ENCODE measurements at places on chromosomes 11 and 22.

DNA sequence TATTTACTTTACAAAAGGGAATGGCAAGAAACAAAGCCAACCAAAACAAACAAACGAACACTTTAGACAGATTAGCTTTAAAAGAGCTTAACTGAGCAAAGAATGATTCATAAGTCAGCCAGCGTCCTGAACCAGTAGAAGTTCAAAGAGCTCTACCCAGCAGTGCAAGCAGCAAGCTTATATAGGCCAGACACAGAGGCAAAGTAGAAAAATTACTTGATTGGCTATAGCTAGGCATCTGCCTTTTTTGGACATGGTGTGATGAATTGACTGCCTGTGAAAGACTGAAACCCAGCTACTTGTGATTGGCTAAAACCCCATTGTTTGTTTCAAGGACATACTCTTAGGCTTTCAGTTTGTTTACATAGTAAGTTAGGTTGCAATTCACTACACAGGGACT, 2120.0 kb upstream of the RAG2 start:
- no peak for DNase-seq

GRCh38 chr11:19374151-19374569, 133.4 kb upstream of the E2F8 start:
- DNase-seq, result no peak

GRCh38 chr11:27649800-27650199, 50.5 kb downstream of the BDNF start:
- DNase-seq, result no peak

DNA sequence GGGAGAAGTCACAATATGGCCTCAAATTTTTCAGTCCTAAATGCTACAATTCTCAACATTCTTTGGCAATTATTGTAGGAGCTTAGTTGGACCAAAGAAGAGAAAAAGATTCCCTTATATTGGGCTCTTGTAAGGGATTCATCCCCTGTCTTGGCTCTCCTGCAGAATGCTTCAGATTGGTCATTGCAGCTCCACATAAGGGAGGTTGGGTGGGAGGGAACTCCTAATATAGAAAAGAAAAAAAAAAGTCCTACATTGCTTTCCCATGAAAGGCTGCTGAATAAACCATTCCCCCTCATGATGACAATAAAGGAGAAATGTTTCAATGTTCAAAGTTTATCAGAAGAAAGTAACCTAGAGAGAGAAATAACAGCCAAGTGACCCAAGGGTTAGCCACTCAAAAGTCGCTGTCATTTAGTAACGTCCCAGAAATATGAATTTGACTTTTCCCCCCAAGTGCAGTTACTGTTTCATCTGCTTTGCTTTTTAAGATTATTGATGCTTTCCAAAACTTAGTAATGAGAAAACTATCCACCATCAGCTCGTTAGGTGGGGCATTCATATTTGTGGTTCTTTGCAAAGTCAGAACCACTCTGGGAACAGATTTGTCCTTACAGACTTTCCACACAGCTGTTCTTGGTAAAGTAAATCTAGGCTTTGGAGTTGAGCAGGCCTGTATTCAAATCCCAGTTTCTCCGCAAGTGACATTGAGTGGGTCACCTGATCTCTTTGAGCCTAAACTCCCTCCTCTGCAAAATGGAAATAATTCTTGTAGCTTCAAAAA, 5.0 kb upstream of the SLC1A2 start:
- no peak for DNase-seq

DNA sequence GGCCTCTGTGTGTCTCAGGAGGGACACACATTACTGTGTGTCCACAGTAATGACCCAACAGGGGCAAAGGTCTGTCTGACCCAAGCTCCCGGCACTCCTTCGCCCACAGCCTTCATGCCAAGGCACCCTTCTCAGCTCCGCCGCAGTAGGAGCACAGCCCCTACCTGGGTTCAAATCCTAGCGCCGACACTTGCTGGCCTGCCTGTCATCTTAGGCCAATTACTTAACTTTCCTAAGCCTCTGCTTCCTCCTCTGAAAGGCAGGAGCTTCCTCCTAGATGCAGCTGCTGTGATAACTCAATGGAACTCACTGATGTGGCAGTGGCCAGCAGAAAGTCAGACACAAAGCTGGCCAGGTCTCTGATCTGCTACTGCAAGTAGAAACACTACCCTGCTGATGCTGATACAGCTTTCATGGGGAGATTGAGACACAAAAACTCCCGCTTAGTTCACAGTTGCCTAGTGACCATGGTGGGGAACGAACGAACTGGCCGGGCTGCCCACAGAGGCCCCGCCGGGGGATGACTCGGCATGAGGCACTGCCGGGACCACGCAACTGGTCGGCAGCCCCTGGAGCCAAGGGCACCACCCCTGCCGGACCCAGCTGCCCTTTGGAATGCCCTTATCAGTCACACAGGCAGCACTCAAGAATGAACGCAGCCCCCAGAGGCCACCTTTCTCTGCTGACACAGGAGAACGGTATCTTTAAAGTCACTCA, 8.1 kb downstream of the EHD1 start:
- DNase-seq, result no peak

GRCh38 chr22:36806835-36807234, 10.0 kb downstream of the PVALB start:
- DNase-seq, result no peak

DNA sequence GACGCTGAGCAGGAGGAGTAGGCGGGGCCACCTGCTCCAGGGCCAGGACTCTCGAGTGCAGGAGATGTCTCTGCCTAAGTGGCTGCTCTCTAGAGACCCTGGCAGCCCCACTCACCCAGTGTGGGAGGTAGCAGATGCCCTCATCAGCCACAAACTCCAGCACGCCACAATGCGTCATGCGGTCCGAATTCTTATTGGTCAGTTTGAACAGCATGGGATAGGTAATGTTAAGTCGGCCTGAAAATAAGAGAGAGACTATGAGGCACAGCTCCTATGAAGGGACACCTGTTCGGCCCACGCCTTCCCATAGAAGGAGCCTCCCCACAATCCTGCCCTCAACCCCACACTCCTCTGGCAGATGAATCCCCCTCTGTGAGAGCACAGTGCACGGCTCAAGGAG, 7.4 kb downstream of the UFD1 start:
- DNase-seq, result no peak

GRCh38 chr11:126317756-126318573, 14.1 kb downstream of the DCPS start:
- DNase-seq, result no peak

GRCh38 chr11:119062779-119063178, 4.8 kb upstream of the VPS11 start:
- no peak for DNase-seq

DNA sequence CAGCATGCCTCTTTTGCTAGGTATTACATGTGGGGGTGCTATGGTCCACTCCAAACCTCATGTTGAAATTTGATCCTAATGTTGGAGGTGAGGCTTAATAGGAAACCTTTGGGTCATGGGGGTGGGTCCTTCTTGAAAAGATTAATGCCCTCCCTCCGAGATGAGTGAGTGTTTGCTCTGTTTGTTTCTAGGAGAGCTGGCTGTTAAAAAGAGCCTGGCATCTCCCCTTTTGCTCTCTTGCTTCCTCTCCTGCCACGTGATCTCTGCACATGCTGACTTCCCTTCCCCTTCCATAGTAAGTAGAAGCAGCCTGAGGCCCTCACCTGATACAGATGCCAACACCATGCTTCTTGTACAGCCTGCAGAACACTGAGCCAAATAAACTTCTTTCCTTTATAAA, 104.5 kb downstream of the FAT3 start:
- DNase-seq, result no peak

DNA sequence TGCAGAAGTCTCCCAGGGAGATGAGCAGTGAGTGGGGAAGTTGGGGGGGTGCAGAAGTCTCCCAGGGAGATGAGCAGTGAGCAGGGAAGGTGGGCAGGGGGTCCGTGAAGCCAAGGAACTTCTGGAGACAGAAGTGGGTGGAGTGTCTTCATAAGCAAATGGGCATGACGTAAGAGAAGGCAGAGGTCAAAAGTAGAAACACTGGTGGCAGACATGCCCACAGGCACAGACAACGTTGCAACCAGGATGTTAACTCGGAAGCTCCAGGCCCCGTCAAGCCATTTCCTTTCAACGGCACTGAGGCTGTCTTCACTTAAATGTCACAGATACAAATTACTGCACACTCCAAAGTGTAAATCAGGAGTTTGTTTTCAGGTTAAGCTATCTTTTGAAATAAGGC, 186.1 kb downstream of the SHANK2 start:
- no peak for DNase-seq

DNA sequence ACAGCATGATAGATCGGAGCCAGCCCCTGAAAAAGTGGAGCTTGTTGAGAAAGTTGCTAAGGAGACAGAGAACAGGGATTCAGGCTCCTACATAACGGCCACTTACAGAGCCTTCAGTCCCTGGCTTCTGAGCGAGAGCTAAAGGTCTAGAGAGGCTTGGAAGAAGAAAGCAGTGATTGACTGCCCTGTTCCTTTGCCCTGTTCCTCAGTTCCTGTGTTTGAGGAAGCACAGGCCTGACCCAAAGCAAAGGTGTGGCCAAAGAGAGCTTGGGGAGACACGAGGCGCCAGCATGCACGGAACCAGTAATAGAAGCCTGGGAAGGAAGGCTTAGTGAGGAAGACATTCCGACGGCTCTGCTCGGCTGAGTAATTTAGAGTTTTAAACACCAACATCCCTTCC, 74.1 kb upstream of the CSNK2A3 start:
- no peak for DNase-seq

DNA sequence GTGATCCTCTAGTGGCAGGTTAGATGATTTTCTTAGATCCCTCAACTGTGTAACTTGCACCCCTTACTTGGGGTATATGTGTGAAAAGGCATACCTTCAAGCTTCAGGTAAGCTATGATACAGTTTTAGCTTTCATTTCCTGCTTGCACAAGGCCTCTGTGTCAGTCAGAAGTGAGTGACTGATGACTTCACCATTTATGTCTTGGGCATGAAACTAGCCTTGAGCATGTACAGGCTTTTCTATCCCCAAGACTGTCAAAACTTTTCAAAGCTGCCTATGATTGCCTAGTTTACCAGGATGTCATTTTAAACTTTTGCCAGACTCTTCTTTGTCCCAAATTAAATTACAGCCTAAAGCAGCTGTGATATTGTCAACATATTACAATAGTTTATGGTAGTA, 286.1 kb upstream of the CNTN5 start:
- DNase-seq, result no peak

GRCh38 chr11:10309163-10310093, 4.6 kb downstream of the ADM start:
- DNase-seq, result no peak

- DNase-seq, result no peak
These were observed 220.0 kb downstream of the C11orf91 start for GRCh38 chr11:33480626-33481025.

DNA sequence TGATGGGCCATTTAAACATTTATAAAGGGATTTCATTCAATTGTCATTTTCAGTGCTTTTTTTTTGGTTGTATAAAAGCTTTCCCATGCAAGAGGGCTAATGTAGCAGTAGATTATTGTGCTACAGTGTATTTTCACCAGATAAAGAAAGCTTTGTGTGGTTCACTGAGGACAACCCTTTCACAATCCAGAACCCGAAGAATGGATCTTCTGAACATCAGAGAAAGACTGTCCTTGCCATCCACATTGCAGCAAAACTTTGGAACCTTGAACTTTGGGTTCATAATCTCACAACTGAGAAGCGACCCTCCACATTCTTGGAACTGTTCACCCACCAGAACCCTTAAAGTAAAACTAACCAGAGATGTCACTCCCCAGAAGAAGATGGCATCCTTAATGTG, 9.3 kb downstream of the APOBEC3H start:
- no peak for DNase-seq

GRCh38 chr11:132046288-132046865, 676.0 kb downstream of the NTM start:
- no peak for DNase-seq

DNA sequence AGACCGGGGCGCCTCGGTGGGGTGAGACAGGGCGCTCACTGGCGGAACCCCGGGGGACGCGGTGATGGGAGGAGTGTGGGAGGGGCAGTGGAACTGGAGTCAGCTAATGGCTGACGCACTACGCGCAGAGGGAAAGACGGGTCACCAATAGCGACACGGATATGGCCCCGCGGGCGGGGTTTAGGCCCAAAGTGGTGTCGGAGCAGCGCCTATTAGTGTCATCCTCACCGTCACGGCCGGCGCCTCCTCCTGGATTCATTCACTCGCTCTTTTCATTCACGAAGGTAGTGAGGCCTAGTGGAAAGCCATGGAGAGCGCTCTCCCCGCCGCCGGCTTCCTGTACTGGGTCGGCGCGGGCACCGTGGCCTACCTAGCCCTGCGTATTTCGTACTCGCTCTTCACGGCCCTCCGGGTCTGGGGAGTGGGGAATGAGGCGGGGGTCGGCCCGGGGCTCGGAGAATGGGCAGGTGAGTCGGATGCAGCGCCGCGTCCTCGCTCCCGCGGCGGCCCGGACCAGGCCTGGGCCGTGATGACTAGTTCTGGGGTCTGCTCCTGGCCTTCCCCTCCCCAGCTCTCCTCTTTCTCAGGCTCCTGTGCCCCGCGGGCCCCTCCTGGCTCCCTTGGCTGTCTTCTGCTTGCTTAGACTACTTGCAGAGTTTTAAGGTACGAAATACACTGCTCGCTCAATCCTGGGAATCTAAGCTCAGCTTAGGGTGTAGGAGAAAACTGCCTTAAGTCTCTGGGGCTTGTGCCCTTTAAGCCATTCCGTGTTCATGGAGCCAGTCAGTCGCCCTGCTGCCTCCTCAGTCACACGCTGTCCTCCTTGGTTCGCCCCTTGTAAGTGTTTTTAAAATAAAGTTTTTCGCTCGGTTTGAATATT, at the start of gene HSD17B12:
HSD17B12 (plus strand) TSS at position 218 of the 880 bp plus-strand sequence; CDS start at position 308, 90 bp downstream.
- DNase-seq, result peak; percentile 92

- no peak for DNase-seq
These were observed 26.8 kb downstream of the TPCN2 start for GRCh38 chr11:69075421-69076128.

GRCh38 chr11:34267013-34267412, 90.8 kb downstream of the ABTB2 start:
- DNase-seq, result no peak

GRCh38 chr11:122628810-122629555, 26.5 kb upstream of the UBASH3B start:
- no peak for DNase-seq

DNA sequence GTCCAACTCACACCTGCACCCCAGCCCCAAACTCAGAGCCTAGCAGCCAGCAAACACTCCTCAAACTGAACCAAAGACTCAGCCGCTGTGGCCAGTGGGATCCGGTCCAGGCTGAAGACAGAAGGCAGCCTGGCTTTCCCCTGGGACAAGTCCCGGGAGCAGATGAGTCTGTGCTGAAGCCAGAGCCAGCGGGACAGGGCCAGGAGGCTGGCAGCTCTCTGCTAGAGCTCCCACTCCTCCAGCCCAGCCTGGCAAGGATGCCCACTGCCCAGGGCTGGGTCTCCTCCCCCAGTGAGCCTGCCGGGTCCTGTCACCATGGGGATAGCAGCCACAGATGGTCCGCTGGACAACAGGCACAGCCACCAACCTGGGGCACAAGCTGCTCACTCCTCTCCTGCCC, 42.9 kb upstream of the PRR5 start:
- no peak for DNase-seq

- DNase-seq, result no peak
These were observed 831 bp downstream of the CD44 start for GRCh38 chr11:35139722-35140282.
